Cerebellar cortex (tissue), 1 donor: ENCODE measurements at places on chromosomes 11 and 22.

GRCh38 chr11:25988178-25988577 is 343.8 kb upstream of the ANO3 start:
- DNase-seq, result no peak

- DNase-seq, result no peak
Observed at GRCh38 chr22:49097171-49097925, 730.3 kb downstream of the BRD1 start.

- no peak for DNase-seq
Observed at GRCh38 chr11:27387362-27387761, 24.3 kb upstream of the CCDC34 start.

- peak; percentile 88 for DNase-seq
Observed at GRCh38 chr11:131867457-131868257, 497.2 kb downstream of the NTM start.

- DNase-seq, result no peak
Observed at GRCh38 chr11:16690086-16690485, 48.4 kb upstream of the C11orf58 start.

GRCh38 chr22:38164551-38164918 is 17.1 kb downstream of the PLA2G6 start:
- DNase-seq, result no peak

DNA sequence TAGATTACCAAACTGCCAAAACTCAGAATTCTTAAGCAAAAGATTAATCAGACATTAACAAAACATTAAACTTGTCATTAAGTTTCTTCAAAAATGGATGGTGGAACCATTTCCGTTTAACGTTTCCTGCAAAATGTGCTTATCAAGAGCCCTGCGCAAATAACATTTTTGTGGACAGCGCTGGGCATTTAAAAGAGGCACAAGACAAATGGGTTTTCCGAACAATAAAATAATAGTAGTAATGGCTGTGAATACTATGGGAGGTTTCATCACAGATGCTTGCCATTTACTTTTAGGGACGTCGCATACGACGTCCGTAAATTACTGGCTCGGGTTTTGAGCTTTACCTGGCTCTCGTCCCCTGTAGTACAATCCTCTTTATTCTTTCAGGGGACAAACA is 1.1 kb downstream of the NPAT start:
- no peak for DNase-seq

- DNase-seq, result no peak
Observed at GRCh38 chr11:48025984-48026340, 45.6 kb downstream of the PTPRJ start.

DNA sequence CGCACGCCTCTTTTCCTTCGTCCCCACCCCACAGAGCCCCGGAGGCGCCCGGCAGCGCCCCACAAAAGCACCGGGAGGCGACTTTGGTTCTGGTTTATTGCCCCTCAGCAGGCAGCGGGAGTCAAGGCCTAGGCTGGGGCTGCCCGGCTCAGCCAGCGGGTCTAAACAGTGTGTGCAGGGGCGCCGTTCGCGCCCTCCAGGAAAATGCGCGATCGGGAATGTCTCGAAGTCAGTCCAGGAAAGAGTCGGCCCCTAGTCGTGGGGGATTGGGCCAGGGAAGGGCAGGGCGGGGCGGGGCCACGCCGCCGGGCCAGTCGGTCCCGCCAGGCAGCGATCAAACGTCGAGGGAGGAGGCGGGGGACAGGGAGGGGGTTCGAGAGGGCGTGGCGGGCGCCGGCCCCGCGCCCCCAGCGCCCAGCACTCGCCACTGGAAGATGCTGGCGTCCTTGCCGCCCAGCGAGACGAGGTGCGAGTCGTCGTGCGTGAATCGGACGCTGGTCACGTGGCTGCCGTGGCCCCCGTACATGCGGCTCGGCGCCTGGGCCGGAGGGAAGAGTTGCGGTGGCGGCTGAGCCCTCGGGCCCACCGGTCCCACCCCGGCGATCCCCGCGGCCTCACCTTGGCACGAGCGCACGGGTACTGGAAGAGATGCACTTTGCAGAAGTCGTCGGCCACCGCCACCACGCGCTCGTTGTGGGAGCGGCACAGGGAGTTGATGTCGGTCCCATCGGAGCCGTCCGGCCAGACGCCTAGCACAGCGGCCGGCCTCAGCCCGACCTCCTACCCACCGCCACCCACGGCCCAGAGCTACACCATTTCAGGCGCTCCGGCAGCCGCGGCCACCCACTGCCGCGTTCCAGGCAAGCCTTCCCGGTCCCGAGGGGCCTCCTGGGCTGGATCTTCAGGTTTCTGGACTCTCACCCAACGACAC is 741 bp upstream of the MTA2 start:
- DNase-seq, result peak; percentile 41

GRCh38 chr11:1753229-1753928 is 3.0 kb upstream of the IFITM10 start:
- DNase-seq, result no peak

DNA sequence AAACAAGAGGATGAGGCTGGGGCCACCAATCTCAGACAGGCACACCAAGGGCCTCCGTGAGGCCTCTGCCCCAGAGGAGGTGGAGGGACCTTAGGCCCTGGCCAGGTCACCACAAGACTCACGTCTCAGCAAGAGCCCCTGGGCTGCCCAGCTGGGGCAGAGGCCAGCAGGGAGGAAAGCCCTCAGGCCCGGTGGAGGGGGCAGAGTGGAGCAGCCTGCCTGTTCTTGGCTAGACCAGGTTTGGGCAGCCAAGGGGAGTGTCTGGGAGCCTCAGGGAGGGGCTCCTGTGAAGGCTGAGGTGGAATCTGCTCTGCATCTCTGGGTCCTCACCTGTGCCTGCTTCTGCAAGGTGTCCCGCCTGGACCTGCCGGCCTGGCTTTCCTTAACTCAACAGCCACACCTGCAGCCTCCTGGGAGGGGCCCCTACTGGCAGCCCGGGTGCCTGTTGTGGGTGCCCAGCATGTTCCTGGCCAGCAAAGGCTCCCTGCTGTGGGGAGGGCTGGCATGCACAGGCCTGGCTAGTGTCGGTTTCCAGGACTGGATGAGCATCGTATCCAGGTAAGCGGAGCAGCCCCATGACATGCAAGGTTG is 11.9 kb downstream of the TTLL12 start:
- DNase-seq, result no peak

- no peak for DNase-seq
Observed at GRCh38 chr11:74636630-74637184, 44.3 kb downstream of the POLD3 start.

DNA sequence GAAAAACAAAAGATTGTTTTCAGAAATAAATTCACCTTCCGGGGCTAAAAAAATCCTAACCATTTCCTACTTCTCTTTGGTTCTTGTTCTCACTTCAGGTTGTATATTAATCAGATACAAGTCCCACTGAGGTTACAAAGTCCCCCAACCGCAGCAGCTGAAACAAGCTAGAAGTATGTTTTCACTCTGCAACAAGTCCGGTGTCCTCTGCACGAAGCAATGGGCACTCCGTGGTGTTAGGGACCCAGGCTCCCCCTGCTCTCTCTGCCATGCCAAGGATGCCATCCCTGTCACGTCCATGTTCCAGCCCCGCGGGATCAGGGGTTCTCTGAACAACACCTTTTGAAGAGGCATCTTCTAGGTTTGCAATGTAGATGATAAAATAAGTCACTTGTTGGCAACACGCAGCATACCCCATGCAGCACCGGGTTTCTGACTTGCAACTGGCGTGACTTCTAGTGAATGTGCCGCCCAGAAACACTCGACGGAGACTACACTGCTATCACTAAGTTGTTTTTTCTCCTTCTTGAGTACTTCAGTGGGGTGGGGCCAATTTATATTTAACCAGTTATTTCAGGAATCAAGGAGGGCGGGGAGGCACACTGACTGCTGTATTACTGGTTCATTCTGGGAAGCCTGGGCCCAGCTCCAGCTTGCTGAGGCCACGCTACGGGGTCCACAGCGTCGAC is 25.4 kb upstream of the GSTP1 start:
- DNase-seq, result no peak

GRCh38 chr11:95078526-95078925 is 11.1 kb upstream of the ENDOD1 start:
- DNase-seq, result no peak

GRCh38 chr11:7575841-7576725 is 62.3 kb downstream of the PPFIBP2 start:
- DNase-seq, result no peak

GRCh38 chr11:36452236-36452940 is 57.7 kb downstream of the TRAF6 start:
- no peak for DNase-seq

DNA sequence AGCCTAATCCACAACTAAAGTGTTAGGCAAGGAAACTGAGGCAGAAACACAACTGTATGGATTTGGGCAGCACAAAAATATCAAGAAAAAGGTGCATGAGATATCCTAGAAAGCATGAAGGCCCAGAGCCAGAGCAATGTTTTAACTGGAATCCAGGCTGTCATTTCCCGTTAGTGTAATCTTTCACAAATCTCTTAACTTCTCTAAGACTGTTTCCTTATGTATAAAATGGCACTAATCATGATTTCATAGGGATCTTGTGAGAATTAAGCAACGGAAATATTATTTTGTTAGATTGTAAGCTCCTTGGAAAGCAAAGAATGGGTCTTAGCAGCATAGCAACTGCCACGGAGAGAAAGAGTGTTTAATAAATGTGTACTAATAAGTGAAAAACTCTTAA is 14.7 kb upstream of the SYTL2 start:
- no peak for DNase-seq

GRCh38 chr11:20369826-20370225 is 6.3 kb downstream of the HTATIP2 start:
- DNase-seq, result no peak

GRCh38 chr11:67504950-67505581 is at the start of gene PITPNM1:
Gene PITPNM1, minus strand, starts transcription at chr11:67505363. Its CDS starts 1,183 bp downstream, at chr11:67504180.
- DNase-seq, result no peak

DNA sequence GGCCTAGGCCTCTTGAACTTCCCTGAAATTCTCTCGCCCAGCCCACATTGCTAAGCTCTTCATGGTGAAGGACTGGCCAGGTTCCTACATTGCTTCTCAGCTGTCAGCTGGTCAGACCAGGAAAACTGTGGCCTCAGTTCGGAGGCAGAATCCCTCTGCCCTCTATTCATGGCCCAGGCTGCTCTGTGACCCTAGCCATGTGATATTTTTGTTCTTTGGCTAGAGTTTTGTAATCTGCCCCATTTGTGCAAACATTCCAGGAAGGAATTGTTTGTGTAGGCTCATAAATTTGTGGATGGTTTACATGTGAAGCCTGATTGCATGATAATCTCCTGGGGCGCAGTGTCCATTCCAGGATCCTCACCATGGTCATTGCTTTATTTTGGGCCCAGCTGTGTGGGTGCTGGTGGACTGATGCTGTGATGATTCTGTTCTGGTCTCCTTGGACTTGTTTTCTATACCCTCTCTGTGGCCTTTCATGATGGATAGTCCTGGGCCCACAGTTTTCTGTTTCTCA is 149.1 kb upstream of the E2F8 start:
- DNase-seq, result no peak

DNA sequence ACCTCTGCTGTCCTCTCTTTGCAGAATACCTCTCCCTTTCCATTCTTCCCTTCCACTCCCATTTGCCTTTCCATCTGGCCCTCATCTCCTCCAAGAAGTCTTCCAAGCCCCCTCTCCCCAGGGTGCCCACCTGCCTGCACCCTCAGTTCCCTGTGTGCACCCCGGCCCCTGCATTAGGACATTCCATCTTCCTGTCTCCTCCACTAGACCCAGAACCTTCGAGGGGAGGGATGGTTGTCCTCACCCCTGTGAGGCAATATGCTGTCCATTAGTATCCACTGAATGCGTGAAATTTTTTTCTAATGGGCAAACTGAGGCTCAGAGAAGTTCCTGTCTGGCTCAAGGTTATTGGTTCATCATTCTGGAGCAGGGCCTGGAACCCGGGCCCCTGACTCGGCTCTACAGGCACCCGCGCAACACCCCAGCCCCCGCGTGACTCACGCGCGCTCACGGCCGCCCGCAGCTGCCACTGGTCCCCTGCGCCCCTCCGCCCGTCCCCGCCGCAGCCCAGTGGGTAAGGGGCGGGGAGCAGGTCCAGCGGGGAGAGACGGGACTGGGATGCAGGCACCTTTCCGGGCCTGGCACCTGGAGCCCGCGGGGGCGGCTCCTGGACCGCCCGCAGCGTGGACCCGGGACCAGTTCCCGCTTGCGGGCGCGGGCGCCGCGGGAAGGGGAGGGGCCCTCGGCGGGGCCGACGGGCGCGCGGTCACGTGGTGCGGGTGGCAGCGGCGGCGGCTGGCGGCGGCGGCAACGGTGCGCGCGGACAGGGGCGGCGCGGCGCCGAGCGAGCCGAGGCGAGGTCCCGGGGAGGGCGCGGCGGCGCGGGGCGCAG is 7.0 kb downstream of the SEPTIN3 start:
- peak; percentile 38 for DNase-seq

- no peak for DNase-seq
Observed at GRCh38 chr22:23772315-23772648, 367 bp upstream of the MMP11 start.

DNA sequence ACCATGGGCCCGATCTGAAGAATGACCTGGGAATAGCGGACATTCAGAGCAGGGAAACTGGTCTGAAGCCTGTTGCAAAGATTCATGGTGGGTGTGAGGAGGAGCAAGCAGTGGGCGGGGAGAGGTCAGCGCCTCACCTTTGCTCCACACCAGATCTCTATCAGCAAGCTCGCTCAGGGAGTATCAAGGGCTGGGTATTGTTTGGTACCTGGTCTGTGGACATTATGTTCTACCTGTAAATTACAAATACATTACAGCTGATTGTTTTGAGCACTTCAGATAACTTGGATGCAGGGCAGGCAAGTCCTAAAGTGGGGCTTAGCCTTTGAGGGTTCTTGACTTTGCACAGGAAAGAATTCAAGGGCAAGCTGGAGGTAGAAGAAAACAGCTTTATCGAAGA is 10.8 kb upstream of the SEC14L4 start:
- no peak for DNase-seq

DNA sequence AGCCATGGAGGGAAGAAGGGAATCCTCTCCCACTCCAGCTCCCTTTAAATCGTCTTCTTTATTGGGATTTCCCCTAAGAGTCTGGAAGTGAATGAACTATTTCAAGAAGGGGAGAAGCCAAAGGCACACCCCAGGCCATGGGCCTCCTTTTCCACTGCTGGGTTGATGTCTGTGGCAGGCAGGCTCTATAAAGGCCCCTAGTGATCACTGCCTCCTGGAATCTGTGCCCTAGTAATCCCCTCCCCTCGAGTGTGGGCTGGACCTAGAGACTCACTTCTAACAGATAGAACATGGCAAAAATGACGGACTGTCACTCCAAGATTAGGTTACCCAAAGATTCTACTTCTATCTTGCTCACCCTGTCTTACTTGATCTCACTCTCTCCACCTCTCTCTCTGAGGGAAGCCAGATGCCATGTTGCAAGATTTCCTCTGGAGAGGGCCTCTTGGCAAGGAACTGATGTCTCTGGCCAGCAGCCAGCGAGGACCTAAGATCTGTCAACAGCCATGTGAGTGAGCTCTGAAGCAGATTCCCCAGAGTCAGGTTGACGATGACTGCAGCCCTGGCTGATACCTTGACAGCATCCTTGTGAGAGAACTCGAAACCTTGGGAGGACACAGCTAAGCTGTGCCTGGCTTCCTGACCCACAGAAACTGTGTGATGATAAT is 444.8 kb downstream of the SOX6 start:
- DNase-seq, result no peak

DNA sequence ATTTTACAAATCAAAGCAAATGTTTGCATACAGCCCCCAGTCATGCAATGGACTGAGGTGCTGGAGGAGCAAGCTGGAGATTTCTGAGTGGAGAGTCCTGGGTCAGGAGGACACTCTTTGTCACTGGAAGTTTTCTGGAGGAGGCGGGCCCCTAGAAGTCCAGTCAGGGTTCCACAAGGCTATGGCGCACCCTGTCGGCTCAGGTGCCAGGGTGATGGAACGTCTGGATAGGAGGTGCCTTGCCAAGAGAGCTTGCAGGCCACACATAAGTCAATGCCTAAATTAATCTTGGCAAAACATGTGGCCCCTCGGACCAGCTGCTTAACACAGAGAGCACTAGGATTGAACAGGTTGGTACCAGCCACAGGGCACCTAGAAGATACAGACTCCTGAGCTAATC is 174.7 kb upstream of the CADM1 start:
- peak; percentile 36 for DNase-seq
